Activated B cell treated with CpG ODN at 0.5 μM for 24 hours (primary cell): ENCODE measurements at places on chromosomes 3 and 15.

DNA sequence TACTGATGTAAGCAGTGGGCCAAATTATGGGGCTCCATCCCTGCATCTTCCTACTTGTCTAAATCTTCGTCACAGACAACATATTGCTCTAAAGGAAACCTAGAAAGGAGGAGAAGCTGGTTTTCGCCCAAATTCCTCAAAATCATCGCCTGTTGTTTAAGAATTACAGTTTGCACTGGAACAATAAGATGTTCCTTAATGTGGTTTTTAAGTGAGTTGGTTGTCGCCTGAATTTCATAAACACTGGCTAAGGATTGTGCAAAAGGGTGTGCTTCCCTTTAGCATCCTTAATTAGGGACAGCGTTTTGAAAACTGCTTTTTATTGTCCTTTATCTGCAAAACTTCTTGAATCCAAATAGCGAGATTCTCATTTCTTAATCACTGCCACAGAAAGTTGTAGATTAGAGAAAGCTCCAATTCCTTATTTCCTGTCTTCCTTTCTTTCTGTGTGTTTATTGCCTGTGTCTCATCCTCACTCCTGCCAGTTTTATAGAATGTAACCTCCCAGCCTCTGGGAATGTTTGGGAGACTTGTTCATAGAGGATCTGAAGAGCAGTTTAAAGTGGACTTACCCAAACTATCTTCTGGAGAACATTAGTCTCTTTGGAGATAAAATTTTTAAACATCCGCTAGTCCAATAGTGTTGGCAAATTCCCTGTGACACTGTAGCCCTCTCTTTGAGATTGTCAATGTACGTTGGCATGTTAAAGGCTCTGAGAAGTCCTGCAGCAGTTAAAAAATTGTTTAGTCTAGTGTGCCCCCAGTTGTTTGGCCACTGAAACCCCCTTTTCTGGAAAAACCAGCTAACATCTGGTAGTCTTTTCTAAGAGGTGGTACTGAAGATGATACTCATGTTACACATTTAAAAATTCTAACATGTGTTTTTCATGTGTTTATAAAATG is 50.4 kb downstream of the FLNB start:
- no peak for DNase-seq

DNA sequence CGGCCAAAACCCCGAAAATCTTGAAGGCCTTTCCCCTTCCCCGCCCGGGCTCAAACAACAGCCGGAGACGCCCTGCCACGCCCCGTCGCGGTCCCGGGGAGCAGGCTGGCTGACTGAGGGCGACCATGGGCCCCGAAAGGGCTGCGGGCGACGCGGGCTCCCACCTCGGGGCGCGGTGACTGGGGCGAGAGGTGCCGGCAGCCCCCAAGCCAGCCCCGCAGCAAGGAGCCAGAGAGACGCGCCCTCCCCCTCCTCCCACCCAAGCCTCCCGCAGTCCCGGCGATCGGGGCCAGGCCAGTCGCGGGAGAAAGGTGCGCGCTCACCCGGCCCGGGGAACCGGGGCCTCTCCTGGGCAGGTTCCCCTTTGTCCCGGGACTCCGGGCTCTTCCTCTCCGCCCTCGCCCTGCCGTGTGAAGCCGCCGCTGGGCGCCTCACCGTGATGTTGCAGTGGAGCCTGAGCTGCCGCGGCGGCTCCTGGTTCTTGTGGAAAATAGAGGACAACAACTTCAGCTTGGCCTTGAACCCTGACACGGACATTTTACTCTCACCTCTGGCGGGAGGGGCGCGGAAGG is 30.6 kb upstream of the ZSCAN2 start:
- DNase-seq, result peak; percentile 44

- peak; percentile 46 for DNase-seq
Measured at GRCh38 chr15:52256366-52256765, 39.2 kb downstream of the MYO5C start.

GRCh38 chr3:127288921-127289705 is 1.3 kb upstream of the PRR20G start:
- no peak for DNase-seq

- no peak for DNase-seq
Measured at GRCh38 chr3:55620351-55621025, 133.4 kb upstream of the WNT5A start.

DNA sequence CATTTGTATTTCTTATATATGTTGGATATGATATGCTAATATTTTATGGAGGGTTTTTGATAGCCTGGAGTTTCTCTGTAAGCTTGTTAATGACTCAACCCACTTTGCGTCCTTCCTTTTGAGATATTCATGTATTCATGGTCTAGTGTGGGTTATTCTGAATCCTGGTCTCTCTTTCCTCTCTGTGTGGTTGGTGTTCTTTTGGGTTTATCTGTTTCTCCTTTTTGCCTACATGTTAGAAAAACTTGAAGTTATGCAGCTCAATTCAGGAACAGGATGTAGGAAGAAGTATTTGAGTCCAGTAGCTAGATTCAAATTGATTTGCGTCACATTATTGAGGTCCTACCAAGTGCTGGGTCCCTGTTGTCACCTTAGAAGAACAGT is 28.1 kb downstream of the CMTM7 start:
- no peak for DNase-seq

DNA sequence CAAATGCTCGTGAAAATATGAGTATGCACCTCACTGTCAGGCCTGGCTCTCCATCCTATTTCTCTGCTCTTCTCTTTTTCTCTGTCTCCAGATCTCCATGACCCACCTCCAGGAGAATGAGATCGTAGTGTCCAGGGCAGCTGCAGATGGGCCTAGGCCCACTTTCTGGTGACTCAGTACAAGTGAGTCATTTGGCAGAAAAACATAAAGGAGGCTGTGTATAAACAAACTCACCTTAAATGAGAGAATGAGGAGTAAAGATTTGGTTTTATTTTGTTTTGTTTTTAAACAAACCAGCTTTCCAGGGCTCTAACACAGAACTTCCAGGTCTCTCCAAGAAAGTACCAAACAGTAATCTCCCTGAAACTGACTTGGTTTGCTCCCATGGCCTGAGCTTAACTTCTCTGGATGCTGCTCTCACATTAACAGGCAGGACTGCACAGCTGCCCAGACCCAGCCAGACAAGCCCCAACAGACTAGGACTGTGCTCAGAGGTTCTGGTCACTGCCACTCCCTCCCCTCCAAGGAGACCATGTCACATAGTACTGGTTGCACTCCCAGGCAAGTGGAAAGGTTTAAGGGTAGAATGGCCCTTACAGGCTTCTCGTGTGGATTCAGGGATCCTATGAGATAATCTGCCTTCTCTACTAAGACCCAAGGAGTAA is 1.5 kb upstream of the HEG1 start:
- no peak for DNase-seq

DNA sequence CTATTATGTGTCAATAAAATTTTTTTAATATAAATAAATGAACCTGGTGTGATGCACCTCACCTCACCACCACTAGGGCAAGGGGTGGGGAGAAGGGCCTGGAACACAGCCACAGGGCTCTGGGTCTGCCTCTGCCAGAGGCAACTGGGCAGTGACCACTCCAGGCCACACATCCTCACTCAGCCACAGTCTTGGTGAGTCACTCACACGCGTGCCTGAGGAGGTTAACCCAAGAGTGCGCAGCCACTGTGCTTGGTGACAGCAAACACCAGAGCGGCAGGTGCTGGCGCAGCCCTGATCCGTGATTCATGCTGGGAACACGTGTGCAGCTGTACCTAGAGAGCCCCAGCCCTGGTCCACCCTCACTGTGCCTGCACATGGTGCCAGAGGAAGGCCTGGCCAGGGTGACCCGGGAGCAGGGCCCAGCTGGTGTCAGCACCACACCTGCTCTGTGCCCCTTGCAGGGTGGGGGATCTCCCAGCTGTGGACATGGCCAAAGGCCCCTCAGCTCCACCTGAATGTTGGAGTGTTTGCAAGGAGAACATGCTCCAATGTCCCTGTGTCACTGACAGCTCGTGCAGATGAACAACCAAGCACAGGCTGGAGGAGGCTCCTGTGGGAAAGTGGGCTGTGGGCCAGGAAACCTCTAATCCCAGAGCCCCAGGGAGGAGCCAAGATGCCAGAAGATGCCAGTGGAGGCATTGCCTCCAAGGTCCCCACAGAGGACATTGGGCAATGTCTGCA is 2.1 kb downstream of the SLC41A3 start:
- DNase-seq, result no peak

DNA sequence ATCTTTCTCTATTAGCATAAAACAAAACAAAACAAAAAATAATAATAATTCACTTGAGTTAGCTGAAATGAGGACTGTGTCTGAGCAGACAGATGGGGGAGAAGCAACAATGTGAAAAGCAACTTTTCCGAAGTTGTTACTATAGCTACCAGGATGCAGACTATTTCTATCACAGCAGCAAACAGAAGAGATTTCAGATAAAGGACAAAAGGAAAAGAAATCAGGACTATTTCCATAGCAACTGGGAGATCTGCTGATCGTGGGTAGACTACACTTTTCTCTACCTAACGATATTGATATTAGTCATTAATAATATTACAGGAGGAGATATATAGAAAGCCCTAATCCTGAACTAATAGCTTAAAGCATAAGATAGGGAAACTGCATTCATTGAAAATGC is 321.7 kb downstream of the GABRG3 start:
- DNase-seq, result no peak

DNA sequence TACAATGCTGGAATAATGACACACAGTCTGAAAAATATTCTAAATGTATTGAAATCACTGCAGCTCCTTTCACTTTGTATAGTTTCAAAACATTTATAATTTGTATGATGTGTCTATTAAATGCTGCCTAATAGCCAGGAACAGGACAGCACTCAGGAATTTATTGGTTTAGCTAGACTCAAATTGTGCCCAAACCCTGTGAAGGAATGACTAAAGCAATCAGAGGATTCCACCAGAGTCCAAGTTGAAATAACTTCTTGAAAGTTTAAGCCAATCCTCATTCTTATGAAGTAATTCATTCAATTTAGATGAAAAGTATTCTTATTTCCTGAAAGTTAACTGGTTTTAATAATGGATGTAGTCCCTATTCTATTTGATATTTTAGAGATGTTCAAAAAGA is 267.0 kb downstream of the ZMAT3 start:
- DNase-seq, result no peak

GRCh38 chr3:160758929-160759577 is 3.0 kb downstream of the PPM1L start:
- no peak for DNase-seq

DNA sequence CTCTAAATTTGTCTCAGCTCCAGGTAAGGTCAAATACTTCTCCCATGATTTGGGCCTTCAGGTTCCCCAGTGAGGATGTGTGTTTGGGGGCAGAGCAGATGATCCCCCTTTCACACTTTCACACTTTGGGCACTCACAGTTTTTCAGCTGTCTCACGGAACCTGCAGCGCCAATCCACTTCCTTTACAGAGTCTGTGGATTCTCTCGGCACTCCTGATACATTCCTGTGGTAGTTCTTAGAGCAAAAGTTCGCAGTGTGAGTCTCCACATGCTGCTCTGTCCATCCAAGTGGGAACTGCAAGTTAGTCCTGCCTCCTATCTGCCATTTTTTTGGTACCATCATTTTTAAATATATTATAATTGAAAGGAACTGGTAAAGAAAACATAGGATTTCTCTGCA is 20.2 kb upstream of the CPOX start:
- no peak for DNase-seq

DNA sequence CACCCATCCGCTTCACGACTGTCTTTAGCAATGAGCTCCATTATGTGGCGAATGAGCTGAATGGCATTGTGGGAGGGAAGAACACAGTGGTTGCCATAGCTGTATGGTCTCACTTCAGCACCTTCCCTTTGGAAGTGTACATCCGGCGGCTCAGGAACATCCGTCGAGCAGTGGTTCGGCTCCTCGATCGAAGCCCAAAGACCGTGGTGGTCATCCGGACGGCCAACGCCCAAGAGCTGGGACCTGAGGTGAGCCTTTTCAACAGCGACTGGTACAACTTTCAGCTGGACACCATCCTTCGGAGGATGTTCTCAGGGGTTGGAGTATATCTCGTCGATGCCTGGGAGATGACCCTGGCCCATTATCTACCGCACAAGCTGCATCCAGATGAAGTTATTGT is 27.8 kb upstream of the NFKBIZ start:
- no peak for DNase-seq

DNA sequence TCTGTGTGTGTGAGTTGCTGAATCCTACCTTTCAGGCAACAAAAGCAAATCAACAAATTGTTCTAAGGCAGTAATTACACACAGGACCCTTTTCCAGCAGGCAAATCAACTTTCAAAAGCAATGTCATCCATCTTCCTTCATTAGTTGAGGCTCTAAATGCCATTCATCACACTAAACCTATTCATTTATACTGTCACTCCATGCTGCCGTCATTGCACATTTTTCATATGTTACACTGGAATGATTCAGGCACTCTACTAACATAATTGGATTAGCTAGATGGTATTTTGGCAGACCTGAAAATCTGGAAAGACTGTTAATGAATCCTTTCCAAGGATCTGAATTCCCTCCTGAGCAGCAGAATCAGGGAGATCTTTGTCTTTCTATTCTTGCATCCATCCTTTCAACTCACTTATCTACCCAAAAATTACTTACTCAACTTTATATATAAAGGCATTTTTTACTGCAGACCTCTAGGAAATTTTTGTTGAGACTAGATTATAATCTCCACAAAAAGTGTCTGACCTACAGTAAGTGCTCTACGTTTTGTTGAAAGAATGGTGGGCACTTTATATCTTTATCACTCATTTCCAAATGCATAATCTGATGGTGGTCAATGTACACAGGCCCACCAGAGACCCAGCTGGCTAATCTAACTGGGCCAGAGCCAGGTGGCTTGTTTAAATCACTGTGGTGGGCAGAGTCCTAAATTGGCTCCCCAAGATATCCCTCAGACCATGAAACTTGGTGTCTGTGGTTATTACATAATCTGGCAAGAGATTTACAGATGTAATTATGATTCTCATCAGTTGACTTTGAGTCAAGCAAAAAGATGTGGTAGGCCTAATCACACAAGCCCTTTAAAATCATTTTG is 25.0 kb downstream of the MIX23 start:
- no peak for DNase-seq

- DNase-seq, result no peak
Measured at GRCh38 chr15:40891810-40892446, 2.3 kb upstream of the VPS18 start.

- DNase-seq, result no peak
Measured at GRCh38 chr3:10955711-10956453, 36.7 kb upstream of the SLC6A1 start.

GRCh38 chr3:150760431-150761200 is 2.4 kb downstream of the SIAH2 start:
- no peak for DNase-seq

GRCh38 chr15:83516935-83517334 is 69.8 kb downstream of the SH3GL3 start:
- no peak for DNase-seq

- DNase-seq, result no peak
Measured at GRCh38 chr15:93562395-93563123, 473.5 kb upstream of the RGMA start.

- no peak for DNase-seq
Measured at GRCh38 chr3:111485086-111485485, 56.9 kb upstream of the CD96 start.

GRCh38 chr15:75452364-75452864 is 924 bp upstream of the SIN3A start:
- DNase-seq, result peak; percentile 57

- DNase-seq, result no peak
Measured at GRCh38 chr15:44711743-44712345, 527 bp downstream of the B2M start.

- DNase-seq, result no peak
Measured at GRCh38 chr15:85642065-85642692, 152.5 kb downstream of the KLHL25 start.
